ENCODE measurements at places on chromosomes 2 and 18.

- DNase-seq, result no peak
Observed at GRCh38 chr2:181677912-181678586, 2.3 kb downstream of the NEUROD1 start.

GRCh38 chr2:129827311-129828090, 152.0 kb upstream of the RAB6C start:
- DNase-seq, result no peak

- no peak for DNase-seq
Observed at GRCh38 chr18:80229766-80230745, 17.3 kb downstream of the PARD6G start.

- no peak for DNase-seq
Observed at GRCh38 chr18:58175122-58175785, 131.2 kb downstream of the NEDD4L start.

DNA sequence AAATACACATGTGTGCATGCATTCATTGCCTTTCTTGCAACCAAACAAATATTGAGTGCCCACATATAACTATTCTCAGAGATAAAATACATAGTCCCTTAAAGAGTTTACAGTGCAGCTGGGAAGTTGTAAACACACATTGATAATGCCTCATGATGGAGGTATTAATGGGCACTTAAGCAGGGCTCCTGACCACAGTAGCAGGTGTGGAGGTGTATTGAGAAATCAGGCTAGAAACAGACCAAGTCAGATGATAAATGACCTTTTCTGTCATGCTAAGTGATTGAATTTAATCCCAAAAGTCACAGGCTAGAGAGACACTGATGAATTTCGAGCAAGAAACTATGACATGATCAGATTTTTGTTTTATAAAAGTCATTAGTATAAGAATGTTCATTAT, 157.7 kb downstream of the ZNF385B start:
- no peak for DNase-seq

DNA sequence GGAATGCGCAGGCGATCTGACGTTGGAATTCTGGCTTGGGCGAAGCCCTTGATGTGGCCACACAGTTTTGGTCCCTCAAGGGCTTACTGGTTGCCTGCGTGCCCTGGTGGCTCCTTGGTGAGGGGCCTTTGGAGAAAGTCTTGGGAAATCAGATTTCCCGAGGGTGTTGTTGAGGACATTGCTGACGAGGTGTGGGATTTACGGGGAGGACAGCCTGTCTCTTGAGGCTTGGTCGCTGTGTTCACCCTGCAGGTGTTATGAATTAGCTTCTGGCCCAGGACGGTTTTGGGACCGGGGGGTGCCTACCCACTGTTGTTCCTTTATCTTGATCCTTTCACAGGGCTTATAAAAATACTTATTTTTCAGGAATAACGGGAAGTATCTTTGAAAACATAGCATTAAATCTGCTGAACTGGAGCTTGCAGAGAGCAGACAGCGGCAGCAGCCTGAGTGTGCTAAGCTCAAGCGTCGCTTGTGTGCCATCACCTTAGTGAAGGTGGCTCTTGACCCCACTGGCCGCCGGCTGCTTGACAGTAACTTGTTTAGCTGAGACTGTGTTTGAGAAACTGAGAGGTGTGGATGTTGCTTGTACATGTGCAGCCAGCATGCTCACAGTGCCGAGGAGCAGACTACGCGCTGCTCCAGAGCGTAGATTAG, 4.2 kb downstream of the CTDP1 start:
- DNase-seq, result no peak

DNA sequence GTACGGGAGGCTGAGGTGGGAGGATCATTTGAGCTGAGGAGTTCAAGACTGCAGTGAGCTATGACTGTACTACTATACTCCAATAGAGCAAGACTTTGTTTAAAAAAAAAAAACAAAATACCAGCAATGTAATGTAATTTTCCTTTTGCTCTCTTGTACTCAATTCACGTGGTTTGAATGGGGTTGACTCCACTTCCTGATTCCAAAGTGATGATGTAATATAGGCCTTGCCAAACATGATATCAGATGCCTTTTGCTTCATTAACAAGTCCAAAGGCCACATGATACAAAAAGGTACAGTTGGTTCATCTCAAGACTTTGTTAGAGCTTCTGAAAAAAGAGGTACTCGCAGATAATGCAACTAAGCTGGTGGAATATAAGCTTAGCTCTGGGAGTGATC, 321.8 kb downstream of the ZEB2 start:
- DNase-seq, result no peak

DNA sequence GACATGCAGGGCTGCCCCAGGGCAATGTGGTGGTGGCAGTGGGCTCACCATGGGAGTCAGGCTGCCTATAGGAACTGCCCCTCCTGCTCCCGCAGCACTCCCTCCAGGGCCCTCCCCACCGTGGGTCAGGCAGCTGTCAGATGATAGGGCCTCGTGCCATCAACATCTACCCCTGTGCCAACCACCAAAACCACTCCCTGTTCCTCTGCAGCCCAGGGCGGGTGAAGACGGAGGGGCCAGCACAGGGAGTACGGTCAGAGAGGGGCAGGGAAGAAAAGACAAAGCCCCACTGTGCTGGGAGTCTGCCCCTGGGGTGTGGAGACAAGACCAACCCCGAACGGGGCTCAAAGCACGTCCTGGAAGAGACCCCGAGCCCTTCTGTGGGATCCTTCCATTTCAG, 97.4 kb downstream of the TNS1 start:
- no peak for DNase-seq

DNA sequence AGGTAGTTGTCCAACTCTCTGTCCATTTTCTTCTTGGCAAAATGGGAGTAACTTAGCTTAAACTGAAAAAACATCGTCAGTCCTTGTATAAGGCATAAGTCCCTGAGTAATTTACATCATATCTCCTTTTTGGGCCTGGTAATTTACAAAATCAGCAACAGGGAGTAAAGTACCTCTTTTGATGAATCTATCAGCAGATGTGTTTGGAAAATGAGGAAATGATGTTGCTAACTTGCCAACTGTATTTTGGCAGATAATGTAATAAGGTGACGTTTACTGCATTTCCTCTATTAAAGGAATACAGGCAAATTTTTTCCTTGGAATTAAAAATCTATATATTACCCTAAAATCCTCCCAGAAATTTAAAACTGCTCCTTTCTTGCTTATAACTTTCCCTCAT, 29.2 kb downstream of the ANKRD44 start:
- no peak for DNase-seq

DNA sequence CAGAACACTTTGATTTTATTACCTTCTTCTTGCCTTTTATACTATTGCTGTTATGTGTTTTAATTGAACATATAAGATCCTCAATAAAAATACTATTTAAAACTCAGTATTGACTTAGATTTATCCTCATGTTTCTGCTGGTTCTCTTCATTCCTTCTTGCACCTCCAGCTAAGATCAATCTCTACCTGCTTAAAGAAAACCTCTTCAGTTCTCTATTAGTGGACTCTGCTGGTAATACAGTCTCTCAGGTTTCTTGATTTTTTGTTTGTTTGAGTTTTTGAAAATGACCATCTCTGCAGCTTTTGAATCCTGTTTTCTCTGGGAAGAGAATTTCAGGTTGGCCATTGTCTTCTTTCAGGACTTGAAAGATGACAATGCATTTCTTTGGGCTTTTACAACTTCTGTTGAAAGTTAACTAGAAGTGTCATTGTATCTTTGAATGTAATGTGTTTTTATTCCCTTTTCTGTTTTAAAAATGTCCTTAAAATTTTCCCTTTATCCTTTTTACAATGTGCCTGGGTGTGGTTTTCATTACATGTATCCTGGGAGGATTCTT, 29.8 kb upstream of the TMEM131 start:
- DNase-seq, result no peak

- DNase-seq, result no peak
Observed at GRCh38 chr2:17125989-17126620, 392.1 kb downstream of the RAD51AP2 start.

GRCh38 chr18:22170421-22171257, 1.2 kb downstream of the GATA6 start:
- DNase-seq, result no peak

GRCh38 chr2:200765995-200766660, 45.6 kb upstream of the BZW1 start:
- DNase-seq, result no peak

DNA sequence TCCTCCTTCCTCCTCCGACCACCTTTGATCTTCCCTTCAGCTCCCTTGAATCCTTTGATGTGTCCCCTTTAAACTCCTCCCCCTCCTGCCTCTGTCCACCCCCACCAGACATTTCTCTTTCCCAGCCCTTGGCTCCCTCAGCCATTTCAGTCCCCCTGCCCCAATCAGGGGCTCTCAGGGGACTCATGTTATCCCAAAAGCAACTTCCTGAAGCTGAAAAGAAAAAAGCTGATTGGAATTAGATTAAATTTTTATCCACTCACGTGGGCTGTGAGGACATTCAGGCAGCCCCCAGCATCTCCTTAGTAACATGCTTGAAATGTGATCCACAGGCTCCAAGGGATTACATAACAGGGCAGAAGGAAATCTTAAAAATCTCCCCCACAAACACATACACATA, 81.3 kb downstream of the NEURL3 start:
- DNase-seq, result no peak

- no peak for DNase-seq
Observed at GRCh38 chr2:196217116-196217515, 45.7 kb upstream of the STK17B start.

DNA sequence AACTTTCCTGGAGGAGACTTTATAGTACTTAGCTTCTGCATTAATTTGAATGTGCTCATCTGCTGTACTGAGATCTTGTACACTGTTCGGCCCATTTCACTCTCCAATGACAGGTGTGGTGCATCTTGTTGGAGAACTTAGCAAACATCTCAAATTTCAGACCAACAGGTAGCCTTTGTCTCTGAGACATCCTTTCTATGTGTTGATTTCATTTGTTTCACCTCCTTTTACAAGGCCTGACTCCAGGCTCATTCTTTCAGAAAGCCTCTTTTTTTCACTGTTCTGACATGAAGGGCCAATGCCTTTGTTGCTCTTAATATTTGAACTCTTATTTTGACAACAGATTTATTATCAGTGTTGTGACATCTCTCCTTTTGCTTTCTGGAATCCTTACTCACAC, 271.8 kb upstream of the FANCL start:
- DNase-seq, result no peak

- DNase-seq, result no peak
Observed at GRCh38 chr2:30216157-30216556, 15.2 kb upstream of the LBH start.

DNA sequence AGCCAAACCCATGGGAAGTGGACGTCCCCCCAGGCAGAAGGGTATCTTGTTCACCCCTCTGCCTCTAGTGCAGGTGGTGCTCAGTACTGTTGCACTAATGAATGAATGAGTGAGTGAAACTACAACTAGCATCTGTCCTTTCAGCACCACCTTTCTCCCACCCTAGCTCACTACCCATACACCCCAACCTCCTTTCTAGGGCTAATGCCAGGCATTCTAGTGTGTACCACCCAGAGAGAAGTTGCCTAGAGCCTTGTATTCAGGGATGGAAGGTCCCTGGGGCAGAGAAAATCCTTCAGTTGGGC, 22.5 kb downstream of the CCT7 start:
- DNase-seq, result no peak

DNA sequence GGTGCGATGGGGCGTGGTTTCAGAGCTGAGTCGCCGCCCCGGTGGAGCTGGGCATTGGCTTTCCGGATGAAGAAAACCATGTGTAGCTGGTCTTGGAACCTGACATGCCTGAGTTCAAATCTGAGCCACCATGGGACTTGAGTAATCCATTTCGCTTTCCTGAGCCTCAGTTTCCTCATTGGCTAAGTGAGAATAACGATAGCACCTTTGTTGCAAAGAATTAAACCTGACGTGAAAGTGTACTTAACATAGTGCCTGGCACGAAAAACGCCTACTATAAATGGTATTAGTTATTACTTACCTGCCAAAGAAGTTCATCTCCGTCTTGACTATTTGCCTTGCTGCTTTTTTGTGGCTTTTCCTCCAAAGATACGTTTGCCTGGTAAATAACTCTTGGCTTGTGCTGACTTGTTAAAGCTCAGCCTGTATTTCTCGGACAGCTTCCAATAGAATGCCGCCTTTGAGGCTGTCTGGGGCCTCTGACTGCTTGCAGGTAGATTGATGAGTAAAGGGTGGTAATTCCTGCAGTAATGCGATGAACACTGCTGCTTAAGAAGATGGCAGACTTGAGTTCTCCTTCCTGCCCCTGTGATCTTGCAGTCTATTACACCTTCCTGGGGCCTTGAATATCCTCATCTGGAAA, 1.3 kb downstream of the CDCA7 start:
- no peak for DNase-seq

GRCh38 chr2:19864381-19864780, 37.4 kb downstream of the TTC32 start:
- no peak for DNase-seq

DNA sequence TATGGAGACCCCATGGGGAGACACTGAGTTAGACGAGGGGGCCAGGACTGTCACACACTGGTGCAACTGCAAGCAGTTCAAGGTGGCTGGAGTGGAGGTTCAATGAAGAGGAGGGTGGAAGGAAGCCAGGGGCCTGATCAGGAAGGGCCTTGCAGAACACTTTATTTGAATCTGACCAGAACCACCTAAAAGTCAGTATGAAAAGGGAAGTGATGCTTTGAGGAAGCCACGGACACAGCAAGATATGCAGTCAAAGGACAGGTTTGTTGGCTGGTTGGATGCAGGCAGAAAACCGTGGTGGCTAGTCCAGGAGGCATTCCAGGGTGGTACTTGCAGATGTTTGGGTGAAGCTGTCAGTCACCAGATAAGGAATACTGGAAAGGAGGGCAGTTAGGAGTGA, 3.5 kb upstream of the FAM124B start:
- DNase-seq, result no peak

- no peak for DNase-seq
Observed at GRCh38 chr2:28101892-28102291, 211.4 kb downstream of the BABAM2 start.

GRCh38 chr2:21198637-21199036, 74.9 kb downstream of the TDRD15 start:
- no peak for DNase-seq

GRCh38 chr2:218161644-218162043, 5.1 kb downstream of the CXCR1 start:
- no peak for DNase-seq

DNA sequence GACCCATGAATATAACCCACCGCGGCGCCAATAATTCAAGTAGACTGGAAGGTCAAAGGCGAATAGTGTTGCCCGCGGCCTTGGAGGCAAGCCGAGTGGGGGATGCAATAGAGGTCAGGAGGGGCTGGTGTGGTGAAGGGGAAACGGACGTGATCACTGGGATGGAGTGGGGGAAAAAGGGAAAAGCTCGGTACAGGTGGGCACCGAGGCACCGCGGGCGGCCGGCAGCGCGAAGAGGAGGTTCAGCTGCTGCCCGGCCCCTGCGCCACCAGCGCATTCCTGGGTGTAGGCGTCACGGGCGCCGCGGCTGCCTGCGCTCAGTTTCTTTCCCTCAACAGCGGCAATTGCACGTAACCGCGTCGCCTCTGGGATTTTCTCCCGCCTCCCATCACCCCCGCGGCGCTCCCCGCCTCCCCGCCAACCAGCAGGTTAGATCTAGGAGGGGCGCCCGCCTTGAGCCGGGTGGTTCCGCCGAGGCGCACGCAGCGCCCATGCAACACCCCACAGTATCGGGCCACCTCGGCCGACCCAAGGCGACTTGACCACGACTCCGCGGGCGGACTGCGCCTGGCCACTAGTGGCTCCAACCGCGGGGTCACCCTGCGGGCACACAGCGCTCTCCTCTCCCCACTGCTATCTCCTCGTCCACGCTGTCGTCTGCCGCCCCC, 1.5 kb downstream of the RND3 start:
- DNase-seq, result no peak

GRCh38 chr2:156907806-156908205, 349.7 kb upstream of the GALNT5 start:
- no peak for DNase-seq
